Naive thymus-derived CD8-positive, alpha-beta T cell (primary cell): ENCODE measurements at places on chromosomes 3 and 15.

DNA sequence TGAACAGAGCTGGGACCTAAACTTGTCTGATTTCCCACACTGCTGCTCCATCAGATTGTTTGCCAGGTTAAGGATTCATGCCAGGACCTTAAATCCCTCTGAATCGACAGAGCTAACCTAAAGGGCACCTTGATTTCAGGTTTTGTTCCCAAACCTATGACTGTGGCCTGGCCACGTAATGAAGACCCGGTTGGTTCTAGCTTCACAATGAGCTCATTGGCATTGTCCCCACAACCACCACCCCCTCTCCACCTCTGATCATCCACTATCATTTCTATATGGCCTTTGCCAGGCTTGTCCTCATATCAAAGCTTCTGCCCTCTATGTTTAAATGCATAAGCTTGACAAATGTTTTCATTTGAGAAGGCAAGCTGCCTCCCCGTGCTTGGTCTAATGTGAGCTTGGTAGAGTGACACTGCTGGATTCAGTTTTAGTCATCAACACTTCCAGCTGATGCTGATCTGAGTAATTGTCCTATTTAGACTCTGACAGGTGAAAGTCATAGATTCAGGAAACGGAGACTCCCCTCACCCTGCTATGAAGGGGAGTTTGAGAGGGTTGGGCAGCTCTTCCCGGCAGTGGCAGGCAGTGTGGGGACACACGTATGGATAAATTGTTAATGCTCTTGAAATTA, 407.1 kb upstream of the CFAP20DC start:
- no peak overlapping the region for H3K4me3 ChIP-seq
- H3K27me3 ChIP-seq, result no peaks in the 10 kb centered on the region
- H3K27ac ChIP-seq, result no peak overlapping the region
- H3K36me3 ChIP-seq, result peaks cover 12% of the 10 kb centered on the region
- DNase-seq, result no peak

GRCh38 chr15:39230908-39231285, 350.0 kb upstream of the THBS1 start:
- H3K27me3 ChIP-seq, result no peaks in the 10 kb centered on the region
- DNase-seq, result no peak
- no peak overlapping the region for H3K4me3 ChIP-seq
- H3K4me1 ChIP-seq, result no peaks in the 10 kb centered on the region

- peaks cover 23% of the 10 kb centered on the region for H3K27me3 ChIP-seq
- no peak overlapping the region for H3K27ac ChIP-seq
- no peak overlapping the region for H3K4me3 ChIP-seq
- no peaks in the 10 kb centered on the region for H3K36me3 ChIP-seq
- DNase-seq, result no peak
- no peaks in the 10 kb centered on the region for H3K4me1 ChIP-seq
Observed at GRCh38 chr15:29747837-29748417, 74.3 kb downstream of the TJP1 start.

GRCh38 chr3:42190701-42191442, 75.1 kb downstream of the CCK start:
- peaks cover 49% of the 10 kb centered on the region for H3K4me1 ChIP-seq
- no peaks in the 10 kb centered on the region for H3K27me3 ChIP-seq
- H3K4me3 ChIP-seq, result no peak overlapping the region
- peak overlapping the region; percentile 72 for H3K27ac ChIP-seq
- no peaks in the 10 kb centered on the region for H3K36me3 ChIP-seq
- DNase-seq, result peak; percentile 59

GRCh38 chr3:76869726-76870384, 170.0 kb upstream of the ROBO2 start:
- H3K4me1 ChIP-seq, result no peaks in the 10 kb centered on the region
- H3K36me3 ChIP-seq, result no peaks in the 10 kb centered on the region
- no peak for DNase-seq
- H3K27ac ChIP-seq, result no peak overlapping the region
- no peaks in the 10 kb centered on the region for H3K27me3 ChIP-seq

DNA sequence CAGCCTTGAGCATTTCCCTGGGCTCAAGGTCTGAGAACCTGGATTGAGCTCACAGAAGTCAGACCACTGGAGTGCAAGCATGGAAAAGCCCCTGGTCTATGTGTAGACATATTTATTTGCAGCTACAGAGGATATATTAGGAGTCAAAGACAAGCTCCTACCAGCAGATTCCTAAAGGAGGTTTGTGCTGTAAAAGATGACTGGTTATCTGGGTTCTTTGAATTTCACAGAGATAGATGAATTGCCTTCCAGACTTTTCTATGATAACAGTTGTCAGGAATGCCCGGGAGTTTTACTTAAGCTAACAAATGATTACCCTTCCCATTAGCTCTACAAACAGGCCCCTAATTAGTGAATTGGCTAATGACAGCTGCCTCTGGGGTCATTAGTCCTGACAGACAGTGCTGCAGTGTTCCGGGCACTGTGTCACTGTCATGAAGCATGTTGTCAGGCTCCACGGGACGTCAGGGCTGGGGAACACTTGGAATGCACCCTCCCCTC, 48.8 kb upstream of the PLXNA1 start:
- H3K27ac ChIP-seq, result no peak overlapping the region
- H3K27me3 ChIP-seq, result no peaks in the 10 kb centered on the region
- no peak overlapping the region for H3K4me3 ChIP-seq
- no peaks in the 10 kb centered on the region for H3K36me3 ChIP-seq

- H3K4me1 ChIP-seq, result no peaks in the 10 kb centered on the region
- H3K4me3 ChIP-seq, result no peak overlapping the region
- H3K27ac ChIP-seq, result no peak overlapping the region
- peaks cover 26% of the 10 kb centered on the region for H3K27me3 ChIP-seq
Observed at GRCh38 chr15:61157933-61158332, 71.2 kb downstream of the RORA start.

DNA sequence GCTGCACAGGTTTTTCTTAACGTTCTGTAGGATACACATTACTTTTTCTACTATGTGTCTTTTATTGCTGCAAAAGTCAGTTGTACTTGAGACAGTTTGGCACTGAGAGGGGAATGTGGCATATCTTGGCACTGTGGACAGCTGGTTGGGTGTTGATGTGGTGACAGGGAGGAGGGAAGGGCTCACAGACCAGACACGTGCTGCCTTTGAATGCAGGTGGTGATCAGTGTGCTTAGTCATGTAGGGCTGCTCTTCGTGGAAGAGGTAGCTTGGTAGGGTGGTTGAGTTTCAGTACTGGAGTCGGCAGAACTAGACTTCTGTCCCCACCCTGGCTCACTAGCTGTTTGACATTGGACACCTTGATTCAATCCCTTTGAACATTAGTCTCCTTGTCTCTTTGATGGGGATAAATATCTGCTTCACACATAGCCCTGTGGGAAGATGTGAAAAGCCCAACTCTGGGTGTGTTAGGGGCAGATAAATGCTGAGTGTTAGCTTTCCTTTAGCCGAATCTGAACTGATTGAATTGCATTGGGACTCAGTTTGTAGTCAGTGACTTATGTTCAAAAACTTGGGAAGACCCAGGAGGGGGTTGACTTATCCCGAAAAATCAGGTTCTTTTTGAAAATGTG, 108.4 kb downstream of the PTPRG start:
- no peaks in the 10 kb centered on the region for H3K4me1 ChIP-seq
- DNase-seq, result no peak
- H3K4me3 ChIP-seq, result no peak overlapping the region
- no peaks in the 10 kb centered on the region for H3K27me3 ChIP-seq
- no peak overlapping the region for H3K27ac ChIP-seq
